ENCODE measurements at places on chromosomes 2 and 18.

- DNase-seq, result peak; percentile 68
Measured at GRCh38 chr2:237704501-237705434, 77.4 kb downstream of the LRRFIP1 start.

DNA sequence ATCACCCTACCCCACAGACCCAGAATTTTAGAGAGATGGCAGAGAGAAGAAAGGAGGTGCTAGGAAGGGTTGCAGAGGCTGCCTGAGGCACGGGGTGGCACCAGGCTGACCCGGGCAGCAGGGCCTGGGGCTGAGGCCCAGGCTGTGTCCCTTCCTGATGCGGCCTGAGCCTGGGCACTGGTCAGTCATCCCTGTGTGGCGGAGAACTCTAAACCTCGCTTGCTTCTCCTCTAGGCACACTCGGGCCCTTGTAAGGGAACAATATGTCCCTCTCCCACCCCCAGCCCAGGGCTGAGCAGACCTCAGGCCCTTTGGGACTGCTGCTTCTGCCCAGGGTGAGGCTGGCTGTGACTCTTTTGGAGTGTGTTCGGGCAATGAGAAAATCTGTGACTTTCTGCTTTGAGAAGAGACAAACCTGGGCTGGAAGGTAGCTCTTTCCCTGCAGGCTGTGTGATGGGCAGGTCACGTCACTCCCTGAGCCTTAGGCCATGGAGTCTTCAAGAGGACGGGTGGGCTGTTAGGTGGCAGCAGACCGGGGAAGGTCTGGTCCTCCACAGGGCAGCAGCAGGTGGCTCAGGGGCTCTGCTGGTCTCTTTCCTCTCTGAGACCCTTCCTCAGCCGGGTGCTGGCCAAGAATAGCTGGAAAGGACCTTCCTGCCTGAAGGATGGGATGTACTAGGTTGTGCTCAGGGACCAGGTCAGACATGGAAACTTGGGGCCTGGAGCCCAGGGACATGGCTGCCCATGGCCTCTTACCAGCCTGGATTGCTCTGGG, 96.8 kb downstream of the GLI2 start:
- DNase-seq, result no peak

GRCh38 chr2:96470109-96470508, 35.0 kb downstream of the NEURL3 start:
- no peak for DNase-seq

GRCh38 chr18:53567929-53568574, 656.4 kb downstream of the MBD2 start:
- peak; percentile 11 for DNase-seq

- DNase-seq, result peak; percentile 69
Measured at GRCh38 chr2:112884869-112885505, 26.0 kb upstream of the IL37 start.

DNA sequence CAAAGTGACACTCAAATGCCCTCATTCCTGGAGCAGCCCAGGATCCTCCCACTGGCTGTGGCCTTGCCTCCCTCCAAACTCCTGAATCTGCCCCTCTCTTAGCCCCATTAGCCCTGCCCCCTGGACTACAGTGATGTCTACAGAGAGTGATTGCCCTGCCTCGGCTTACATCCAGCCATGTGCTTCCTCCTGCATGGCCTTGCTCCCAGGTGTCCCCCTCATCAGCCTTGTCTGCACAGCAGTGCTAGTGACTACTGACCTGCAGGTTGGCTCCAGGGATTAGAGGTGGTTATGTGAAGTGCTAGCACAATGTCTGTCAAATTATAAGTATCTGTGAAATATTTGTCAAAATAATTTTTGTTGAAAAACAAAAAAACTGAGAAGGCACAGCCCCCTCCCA, 259.1 kb upstream of the MYT1L start:
- no peak for DNase-seq

GRCh38 chr2:46574457-46575355, 95.3 kb downstream of the TMEM247 start:
- DNase-seq, result no peak

- no peak for DNase-seq
Measured at GRCh38 chr2:46461709-46462171, 17.6 kb upstream of the TMEM247 start.

GRCh38 chr2:86788881-86789686, 1.6 kb downstream of the CD8A start:
- no peak for DNase-seq

DNA sequence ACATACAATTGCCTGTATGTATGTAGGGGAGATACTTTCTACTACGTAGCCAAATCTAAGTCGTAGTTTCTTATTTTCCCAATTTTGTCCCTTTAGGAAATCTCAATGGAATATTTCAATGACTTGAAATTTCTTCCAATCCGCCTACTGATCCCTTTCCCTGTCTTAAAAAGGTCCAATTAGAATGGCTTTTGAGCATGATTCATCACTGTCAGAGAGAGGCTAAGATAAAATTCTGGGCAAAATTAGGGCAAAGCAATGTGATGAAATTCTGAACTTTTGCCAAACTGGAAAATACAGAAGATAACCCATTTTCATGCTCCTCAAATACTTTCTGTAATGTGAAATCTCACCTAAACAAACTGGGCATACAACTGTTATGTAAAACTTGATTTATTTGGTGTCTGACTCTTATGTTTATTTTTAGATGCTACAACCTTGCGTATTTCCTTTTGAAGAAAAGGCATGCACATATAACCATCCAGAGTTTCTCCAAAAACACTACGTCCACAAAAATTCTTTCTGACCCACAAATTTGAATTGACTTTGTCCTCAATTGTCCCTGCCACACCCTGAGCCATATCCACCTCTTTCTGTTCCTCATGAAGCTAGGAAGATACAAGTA, 147.1 kb downstream of the IKZF2 start:
- DNase-seq, result no peak

GRCh38 chr2:109324861-109325260, 195.9 kb downstream of the SH3RF3 start:
- no peak for DNase-seq

DNA sequence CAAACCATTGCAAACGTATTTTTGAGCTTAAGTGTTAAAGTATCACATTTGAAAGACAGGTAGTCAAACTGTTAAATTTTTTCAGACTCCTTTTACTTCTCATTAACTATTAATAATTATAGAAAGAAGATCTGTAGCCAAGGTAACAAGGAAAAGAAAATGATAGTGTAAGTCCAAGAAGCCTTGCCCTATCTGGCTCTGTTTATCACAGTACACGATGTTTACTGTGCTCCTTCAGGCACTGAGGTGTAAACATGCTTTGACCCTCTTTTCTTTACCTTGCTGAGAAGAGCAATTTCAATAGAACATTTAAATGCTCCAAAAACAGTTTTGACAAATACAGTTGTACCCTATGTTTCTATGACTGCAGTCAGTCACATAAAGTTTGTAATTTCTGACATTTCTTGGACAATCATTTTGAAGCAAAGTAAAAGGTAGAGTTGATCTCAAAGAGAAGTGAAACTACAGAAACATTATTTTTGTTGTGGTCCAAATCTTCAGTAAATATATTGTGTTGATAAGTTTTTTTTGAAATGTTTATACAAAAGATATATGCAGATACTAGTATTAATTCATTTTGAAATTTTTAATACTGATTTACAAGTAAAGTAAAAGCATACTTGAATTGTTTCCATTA, 152.6 kb upstream of the KYNU start:
- DNase-seq, result no peak

- no peak for DNase-seq
Measured at GRCh38 chr2:185128346-185128745, 530.0 kb downstream of the ZNF804A start.

DNA sequence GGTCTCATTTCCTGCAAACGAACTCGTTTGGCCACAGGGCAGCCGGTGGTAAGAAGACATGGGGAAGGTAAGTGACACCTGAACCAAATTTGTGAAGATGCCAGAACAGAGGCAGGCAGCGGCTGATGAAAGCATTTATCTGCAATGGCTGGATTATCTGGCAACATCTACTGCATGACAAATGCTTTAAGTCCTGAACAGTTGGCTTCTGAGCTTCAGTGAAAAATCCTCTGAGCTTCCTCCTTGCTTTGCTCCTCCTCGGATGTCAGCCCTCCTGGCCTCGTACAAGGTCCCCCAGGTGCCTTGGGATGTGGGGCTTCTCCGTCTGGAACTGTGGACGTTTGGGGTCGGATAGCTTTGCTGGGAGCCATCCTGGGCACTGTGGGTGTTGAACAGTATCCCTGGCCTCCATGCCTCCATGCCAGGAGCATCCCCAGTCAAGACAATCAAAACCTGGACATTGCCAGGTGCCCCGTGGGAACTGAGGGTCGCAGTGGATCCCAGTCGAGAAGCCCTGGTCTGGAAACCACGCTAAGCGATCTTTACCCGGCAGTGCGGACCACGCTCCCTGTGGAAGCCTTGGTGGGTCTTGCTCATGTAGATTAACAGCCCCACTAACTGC, 49.3 kb downstream of the KCNG2 start:
- no peak for DNase-seq

DNA sequence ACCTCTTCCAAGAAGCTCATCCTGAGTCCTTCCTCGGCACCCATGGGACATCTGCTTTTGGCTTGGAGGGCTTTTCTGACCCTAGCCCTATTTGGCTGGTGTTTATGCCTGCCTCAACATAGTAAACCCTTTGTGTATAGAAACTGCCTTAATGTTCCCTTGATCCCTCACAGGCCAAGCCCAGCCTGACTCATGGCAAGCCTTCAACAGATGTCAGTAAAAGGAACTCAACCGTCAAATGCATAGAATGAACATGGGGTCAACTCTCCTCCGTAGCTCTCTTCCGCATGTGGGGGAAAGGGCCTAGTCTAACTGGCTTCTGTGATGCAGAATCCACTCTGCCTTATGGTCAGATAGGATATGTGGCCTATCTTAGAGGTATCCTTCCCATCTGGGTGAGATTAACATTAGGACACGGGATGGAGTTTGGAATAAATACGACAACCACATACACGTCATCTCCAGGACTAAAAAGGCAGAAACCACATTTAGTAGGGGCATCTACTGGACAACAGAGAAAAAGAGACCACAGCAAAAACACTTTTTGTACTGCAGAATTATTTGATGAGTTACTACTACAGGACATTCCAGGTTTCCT, 2.5 kb upstream of the NPAS2 start:
- no peak for DNase-seq

DNA sequence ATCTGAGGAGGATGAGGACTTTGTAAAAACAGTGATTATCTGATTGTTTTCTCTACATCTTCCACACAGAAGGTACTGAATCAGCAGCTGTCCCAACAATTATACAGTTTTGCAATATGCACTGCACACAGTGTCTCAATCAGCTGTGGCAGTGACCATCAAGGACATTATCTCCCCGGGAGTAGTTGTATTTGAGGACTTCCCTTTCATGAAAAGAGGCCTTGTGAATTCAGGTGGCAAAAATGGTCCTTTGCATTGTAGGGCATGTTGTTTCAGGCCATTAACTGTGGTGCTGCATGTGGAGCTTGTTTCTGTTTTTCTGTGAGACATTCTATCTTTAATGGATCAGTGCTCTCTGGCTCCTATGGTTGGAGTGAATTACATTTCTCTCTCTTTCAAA, 779.4 kb upstream of the FSHR start:
- DNase-seq, result no peak

DNA sequence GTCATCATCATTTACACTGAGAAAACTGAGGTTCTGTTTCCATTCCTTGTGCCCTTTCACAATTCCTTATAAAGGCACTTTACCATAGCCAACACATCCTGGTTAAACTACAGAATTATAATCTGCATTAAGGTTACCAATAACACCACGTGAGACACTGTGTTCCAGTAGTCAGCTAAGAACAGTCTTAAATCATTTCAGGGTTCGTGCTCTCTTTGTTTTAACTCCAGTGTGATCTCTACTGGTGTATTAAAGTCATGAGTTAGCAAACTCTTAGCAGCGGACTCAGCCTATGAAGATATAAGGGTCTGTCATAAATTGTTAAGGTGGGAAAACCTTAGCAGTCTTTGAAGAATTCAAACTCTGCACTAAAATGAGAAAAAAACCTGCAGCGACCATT, 53.0 kb downstream of the TCF4 start:
- no peak for DNase-seq

DNA sequence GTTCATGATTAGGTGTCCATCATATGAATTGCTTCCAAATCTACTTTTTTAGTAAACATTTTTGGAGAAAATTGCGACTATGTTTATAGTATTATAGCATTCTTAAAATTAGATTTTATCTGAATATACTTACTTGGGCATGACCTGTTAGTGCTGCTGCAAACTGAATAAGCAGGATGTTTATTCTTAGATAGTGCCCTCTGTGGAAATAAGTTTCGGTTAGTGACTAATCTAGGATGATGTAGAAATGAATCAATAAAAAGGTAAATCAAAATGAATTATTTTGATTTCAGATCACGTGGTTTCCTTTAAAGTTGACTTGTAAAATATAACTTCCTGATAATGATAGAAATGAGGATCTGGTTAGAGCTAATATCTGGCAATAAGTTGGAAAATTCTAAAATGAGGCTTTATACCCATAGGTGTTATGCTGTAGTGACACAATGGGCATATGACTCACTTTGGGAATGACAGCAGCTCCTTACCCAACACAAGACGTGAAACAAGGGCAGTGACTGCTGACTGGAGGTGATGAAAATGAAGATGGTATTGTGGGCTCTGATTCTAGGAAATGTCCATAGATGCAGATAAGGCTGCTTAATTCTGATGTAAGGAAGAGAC, 165.8 kb upstream of the TCF4 start:
- no peak for DNase-seq

DNA sequence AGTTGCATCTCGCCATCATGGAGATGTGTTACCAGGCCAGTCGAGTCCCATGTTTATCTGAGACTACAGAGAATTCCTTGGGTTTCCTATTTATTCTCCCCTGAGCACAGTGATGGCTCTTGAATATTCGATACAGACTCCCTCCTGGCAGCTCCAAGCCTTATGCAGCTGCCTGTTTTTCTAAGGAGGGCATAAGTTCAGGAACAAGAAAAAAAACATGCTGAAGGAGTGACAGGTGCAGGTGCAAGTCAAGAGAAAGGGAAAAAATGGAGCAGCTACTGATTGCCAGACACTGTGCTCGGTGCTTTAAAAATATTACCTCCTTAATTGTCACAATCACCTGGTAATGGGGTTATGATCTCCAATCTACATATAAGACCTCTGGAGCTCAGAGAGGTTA, 177.2 kb upstream of the DPP10 start:
- DNase-seq, result no peak

GRCh38 chr18:23945416-23946079, 69.0 kb upstream of the TTC39C start:
- DNase-seq, result no peak

GRCh38 chr2:33425586-33426031, 50.8 kb upstream of the RASGRP3 start:
- DNase-seq, result no peak

- no peak for DNase-seq
Measured at GRCh38 chr2:60675301-60675700, 80.8 kb upstream of the PAPOLG start.

DNA sequence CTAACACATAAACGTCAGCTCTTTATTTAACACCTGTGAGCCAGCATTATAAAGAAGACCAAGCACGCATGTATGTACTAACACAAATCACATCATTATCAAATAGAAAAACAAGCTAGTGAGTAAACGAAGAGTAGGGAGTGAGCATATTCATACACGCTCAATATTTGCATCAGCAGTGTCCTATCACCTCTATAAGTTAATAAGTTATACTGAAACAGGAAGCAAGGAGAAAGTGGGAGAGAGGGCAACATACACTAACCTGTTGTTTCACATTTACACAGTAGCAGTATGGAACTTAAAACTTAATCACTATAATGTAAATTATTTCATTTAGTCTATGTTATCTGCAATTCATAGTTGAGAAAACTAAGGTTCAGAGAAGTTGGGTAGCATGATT, 321.5 kb upstream of the TANK start:
- peak; percentile 56 for DNase-seq

All from small intestine (tissue), 16 donors.